Activated CD4-positive, alpha-beta memory T cell treated with anti-CD3 and anti-CD28 coated beads for 36 hours (primary cell): ENCODE measurements at places on chromosomes 12 and 14. TPM values are rescaled to one million over a fixed set of nuclear protein-coding genes. Genes with fewer than 3 reads are reported as not detected.

The SPTB gene
- 0.57 TPM for total RNA-seq

GRCh38 chr12:15787778-15788177 lies 1.4 kb downstream of the EPS8 start:
- H3K36me3 ChIP-seq = no peaks in the 10 kb centered on the region
- H3K27ac ChIP-seq = no peak overlapping the region
- no peak for DNase-seq
- peaks cover 14% of the 10 kb centered on the region for H3K4me1 ChIP-seq
- H3K4me3 ChIP-seq = peak overlapping the region; percentile 79

The THAP2 gene
- total RNA-seq = 9.4 TPM

GRCh38 chr14:68694516-68695235 lies 98.2 kb downstream of the ZFP36L1 start:
- H3K4me3 ChIP-seq = no peak overlapping the region
- H3K27ac ChIP-seq = peak overlapping the region; percentile 55
- no peak for DNase-seq
- H3K27me3 ChIP-seq = no peaks in the 10 kb centered on the region

GRCh38 chr12:124334976-124335375 lies 40.1 kb downstream of the RFLNA start:
- no peak for DNase-seq
- H3K27ac ChIP-seq = no peak overlapping the region
- no peaks in the 10 kb centered on the region for H3K4me1 ChIP-seq
- H3K36me3 ChIP-seq = peaks cover 29% of the 10 kb centered on the region
- H3K4me3 ChIP-seq = no peak overlapping the region

DNA sequence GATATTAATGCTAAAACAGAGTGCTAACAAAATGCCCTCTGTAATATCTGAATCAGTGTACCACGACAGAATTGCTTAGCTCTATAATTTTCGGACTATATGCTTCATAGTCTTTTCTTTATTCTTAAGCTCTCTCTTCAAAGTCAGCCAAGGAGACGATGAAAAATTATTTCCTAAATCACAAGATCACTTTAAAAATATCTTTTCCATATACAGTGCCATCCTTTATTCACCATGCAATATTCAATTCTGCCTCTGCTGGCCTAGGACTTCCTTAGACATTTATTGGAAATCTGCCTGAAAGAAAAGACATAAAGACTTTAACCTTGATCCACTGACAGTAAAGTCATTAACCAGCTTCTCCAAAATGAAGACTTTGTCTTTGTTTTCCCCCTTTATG lies 238.9 kb upstream of the BTG1 start:
- no peak overlapping the region for H3K4me3 ChIP-seq
- H3K36me3 ChIP-seq = no peaks in the 10 kb centered on the region
- no peaks in the 10 kb centered on the region for H3K27me3 ChIP-seq
- peaks cover 24% of the 10 kb centered on the region for H3K4me1 ChIP-seq

The TAS2R9 gene
- total RNA-seq = not detected

The TNFRSF1A gene
- 47.5 TPM for total RNA-seq

The KRT74 gene
- not detected for total RNA-seq

The FOXM1 gene
- total RNA-seq = 80.0 TPM

- no peaks in the 10 kb centered on the region for H3K4me1 ChIP-seq
- no peak overlapping the region for H3K27ac ChIP-seq
- no peak overlapping the region for H3K4me3 ChIP-seq
- H3K27me3 ChIP-seq = peaks cover 3% of the 10 kb centered on the region
- no peak for DNase-seq
These were observed 59.6 kb upstream of the FERMT2 start for GRCh38 chr14:53010193-53011040.

GRCh38 chr14:104494483-104494882 lies 85.1 kb upstream of the C14orf180 start:
- H3K27ac ChIP-seq = no peak overlapping the region
- no peaks in the 10 kb centered on the region for H3K36me3 ChIP-seq
- no peak for DNase-seq
- peaks cover 6% of the 10 kb centered on the region for H3K27me3 ChIP-seq
- H3K4me3 ChIP-seq = no peak overlapping the region
